ENCODE measurements at places on chromosomes 7 and 10.
A peak's percentile ranks its signal among the peaks of the same experiment; 100 is the strongest.

GRCh38 chr7:140294454-140294853 is 103.9 kb downstream of the SLC37A3 start:
- DNase-seq = no peak

DNA sequence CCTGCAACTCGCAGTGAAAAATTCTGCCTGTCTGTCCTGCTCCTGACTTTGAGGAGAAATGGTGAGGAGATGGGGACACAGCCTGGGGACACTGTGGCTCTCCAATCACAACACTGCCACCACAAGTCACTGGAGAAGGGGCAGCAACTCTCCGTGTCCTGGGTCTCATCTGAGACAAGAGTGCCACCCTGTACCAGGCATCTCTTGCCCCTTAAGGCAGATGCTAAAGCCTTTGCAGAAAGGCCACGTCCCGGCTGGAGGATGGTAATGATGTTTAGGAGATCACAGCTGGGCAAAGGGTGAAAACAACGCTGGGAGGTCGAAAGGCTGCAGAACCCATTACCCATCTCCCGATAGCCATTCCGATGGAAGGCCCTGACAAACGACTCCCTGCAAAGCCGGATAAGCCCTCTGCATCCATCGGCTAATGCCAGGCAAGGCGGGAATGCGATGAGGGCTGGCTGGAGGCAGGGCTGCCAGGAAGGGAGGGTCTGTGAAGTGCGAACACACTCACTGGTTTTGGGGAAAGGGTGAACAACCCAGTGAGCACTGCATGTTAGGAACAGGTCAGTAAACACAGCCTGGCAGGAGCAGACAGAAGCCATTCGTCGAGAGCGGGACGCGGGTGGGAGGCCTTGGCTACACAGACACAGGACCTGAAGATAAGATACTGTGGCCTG is 190.8 kb downstream of the ADARB2 start:
- DNase-seq = no peak

- DNase-seq = no peak
These were observed 123.6 kb downstream of the LYZL1 start for GRCh38 chr10:29412485-29412884.

- DNase-seq = peak; percentile 94
These were observed 43.7 kb downstream of the UNC5B start for GRCh38 chr10:71255808-71256660.

- no peak for DNase-seq
These were observed 11.2 kb downstream of the MXI1 start for GRCh38 chr10:110218632-110219031.

- DNase-seq = no peak
These were observed 478.9 kb downstream of the KCNMA1 start for GRCh38 chr10:77158666-77159065.

GRCh38 chr10:57102236-57102635 is 741.2 kb upstream of the ZWINT start:
- no peak for DNase-seq

DNA sequence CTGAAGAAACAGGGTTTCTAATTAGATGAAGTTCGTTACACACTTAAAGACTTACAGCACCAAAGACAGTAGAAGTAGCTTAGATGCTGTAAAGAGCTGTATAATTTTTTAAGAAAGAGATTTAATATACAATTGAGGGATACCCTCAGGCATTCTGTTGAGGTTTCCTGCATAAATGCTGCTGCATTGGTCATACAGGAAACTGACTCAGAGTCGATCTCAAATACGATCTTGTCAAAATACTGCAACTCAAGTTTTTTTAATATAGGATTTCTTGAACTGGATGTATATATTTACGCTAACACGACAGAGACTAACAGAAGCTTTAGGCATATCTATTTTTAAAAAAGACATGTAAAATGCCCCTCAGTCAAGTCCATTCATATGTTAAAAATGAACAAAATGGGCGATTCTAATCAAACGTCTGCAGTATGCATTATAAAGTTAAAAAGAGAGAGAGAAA is 2.4 kb upstream of the ARID5B start:
- peak; percentile 74 for DNase-seq

GRCh38 chr10:23474626-23475025 is 35.8 kb downstream of the OTUD1 start:
- no peak for DNase-seq

- no peak for DNase-seq
These were observed 469.2 kb downstream of the ADRA2A start for GRCh38 chr10:111545861-111546605.

- DNase-seq = no peak
These were observed 40.5 kb downstream of the AMZ1 start for GRCh38 chr7:2728316-2729030.

DNA sequence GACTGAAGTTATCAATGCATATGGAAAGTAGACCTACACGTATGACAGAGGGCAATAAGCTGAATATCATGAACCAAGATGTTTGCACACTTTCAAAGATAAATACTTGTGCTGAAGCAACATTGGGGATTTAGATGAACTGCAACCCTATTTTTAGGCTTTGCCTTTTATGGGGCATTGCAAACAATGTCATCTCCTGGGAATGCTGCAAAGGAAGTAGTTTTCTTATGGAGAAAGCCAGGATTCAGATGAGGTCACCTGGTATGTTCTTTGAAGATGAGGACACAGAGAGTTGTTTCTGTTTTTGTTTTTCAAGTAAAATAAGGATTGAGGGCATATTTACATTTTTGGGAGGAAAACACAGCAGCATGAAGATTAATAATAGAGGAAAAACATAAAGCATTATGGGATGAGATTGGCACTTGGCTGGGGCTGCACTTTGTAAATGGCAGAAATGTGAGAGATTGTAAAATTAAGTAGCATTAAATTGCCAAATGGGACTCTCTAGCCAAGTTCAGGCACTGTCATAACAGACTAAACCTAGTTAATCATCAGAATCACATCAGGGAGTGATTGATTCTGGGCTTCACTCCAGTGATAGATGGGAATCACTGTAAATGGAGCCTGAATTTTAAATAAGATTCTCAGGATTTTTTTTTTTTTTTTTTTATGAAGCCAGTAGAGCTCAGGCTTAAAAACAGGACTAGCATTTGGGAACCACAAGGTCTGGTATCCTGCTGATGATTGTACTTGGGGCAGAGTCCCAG is 63.1 kb downstream of the MALRD1 start:
- DNase-seq = no peak

DNA sequence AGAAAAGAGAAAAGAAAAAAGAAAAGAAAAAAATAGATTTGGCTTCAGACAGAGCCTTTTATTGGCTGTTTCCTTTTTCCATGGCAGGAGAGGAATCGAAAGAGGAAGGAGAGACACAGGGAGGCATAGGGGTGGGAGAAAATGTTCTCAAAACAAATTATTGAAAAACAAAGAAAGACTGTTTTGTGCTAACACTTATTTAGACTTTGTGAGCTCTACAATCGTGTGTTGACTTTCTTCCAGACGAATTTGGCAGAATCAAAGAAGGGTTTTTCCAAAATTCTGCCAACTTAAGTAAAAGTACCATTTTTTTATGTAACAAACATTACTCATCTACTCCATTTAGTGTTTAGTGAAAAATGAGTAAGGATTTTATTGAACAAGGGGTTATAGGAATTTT is 982.2 kb downstream of the REEP3 start:
- no peak for DNase-seq

DNA sequence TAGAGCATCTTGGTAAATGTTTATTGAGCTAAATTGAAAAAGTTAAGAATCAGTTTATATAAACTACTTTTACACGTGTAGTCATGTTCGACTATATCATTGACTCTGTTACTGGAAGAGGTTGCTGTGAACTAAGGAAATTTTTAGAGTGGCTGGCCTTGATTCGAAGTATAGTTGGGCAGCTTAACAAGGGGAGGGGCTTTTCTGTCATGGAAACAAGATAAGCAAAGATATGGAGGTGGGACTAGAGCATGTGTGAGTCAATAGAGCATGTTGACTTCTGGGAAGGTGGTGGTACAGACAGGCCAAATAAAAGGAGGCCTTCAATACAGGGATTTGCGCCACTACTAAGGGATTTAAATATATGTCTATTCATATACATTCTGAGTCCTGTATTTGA is 7.6 kb downstream of the ATP5F1C start:
- DNase-seq = peak; percentile 27

- no peak for DNase-seq
These were observed 73.5 kb downstream of the PROSER2 start for GRCh38 chr10:11896549-11897200.

DNA sequence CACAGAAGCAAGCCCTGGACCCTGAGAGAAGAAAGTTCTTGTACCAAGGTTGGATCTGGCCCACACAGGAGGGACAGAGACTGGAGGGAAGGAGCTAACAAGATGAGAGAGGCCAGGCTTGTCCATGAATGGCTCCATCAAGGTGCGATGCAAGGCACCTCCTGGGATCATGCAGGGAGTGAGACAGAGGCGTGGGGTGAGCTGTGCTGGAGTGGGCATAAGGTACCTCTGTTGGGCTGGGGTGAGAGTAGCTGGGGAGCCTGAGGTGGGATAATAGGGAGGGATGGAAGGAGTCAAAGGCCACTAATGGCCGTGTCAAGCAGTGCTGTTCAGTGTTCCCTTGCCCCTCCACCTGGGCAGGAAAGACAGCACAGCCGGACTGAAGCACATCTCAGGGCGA is 9.9 kb downstream of the TMEM72 start:
- no peak for DNase-seq

GRCh38 chr10:102455893-102456471 is 4.6 kb upstream of the C10orf95 start:
- DNase-seq = no peak

GRCh38 chr7:41576166-41576565 is 126.7 kb downstream of the INHBA start:
- DNase-seq = peak; percentile 51

DNA sequence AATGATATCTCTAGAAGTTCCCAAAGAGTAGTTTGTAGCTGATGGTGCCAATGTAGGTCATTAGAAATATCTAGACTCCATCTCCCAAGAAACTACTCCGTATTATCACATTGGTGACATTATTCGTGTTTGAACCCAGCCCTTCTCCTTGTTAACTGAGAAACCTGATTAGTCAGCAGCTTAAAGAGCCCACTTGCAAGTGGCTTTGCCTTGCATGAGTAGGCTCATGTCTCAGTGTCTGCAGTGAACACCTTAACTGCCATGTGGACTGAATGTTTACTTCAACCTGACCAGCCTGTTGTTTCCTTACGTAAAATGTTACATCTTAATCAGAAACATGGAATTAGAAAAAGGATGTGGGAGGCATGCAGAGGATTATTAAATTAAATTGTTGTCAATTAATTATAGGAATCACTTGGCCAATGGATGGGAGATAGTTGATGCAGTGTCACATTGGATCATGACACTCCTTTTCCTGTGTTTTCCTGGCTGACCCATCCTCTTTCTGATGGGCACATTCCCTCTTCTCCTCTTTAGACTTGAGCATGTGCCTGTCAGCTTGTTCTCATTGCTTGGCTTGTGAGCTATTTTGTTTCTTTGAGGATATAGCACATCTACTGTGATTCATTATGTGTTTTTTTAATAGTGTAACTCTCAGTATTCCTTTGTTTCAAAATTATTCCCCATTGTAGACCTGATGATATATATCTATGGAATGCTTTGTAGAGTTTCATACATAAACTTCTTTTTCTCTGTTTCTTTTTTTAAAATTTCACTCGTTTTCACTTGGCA is 18.0 kb downstream of the STARD3NL start:
- DNase-seq = peak; percentile 58

- no peak for DNase-seq
These were observed 7.7 kb downstream of the EPHB4 start for GRCh38 chr7:100819586-100819985.

GRCh38 chr7:97145068-97145467 is 27.6 kb downstream of the SDHAF3 start:
- DNase-seq = peak; percentile 68

DNA sequence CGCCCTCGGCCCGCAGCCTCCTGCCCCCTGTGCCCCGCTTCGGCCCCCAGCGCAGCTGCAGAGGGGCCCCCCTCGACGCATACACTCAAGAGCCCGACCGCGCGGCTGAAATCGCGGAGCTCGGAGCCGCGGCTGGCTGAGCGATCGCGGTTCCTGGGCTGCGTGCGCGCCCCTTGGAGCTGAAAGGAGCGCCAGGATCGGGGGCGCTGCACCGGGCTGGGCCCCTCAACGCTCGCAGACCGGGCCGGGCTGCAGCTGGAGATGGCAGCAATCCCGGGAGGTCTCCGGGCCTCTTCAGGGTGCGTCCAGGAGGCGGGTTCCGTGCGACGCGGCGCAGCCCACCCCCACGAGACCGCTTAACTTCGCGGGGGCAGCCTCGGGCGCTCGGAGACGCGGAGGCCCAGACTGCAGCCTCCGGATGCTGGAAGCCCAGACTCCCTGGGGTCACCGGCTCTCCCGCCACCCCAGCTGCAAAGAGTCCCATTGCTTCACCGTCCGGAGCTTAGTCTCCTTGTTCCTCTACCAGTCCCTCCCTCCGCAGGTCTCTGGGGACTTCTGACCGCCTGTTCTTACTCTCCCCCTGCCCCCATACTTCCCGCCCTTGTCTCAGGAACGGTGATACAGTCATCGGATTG is 73.0 kb upstream of the LRRC4 start:
- DNase-seq = peak; percentile 26

GRCh38 chr10:101283762-101284100 is 54.5 kb upstream of the LBX1 start:
- no peak for DNase-seq

DNA sequence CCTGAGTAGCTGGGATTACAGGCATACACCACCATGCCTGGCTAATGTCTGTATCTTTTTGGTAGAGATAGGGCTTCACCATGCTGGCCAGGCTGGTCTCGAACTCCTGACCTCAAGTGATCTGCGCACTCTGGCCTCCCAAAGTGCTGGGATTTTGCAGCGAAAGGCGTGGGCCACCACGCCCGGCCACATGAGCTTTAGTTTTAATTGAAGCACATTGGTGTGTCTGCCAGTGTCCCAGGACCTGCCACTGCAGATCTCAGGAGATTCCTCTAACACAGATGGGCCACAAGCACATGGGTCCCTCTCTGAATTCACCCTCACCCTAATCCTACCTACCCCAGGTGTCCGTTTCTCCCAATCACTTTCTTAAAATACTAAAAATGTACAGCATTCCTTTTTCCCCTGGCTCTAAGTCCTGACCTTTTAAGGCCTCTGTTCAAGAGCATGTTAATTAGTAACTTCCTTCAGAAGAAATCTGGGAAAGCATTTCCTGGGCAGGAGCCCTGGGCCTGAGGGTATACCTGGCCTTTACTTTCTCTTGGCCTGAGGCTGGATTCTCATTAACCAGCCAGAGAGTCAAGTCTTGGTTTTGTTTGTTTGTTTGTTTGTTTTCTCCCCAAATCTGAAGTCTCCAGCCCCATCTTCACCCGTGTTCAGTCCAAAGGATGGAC is 82.6 kb downstream of the PRPF18 start:
- DNase-seq = no peak

DNA sequence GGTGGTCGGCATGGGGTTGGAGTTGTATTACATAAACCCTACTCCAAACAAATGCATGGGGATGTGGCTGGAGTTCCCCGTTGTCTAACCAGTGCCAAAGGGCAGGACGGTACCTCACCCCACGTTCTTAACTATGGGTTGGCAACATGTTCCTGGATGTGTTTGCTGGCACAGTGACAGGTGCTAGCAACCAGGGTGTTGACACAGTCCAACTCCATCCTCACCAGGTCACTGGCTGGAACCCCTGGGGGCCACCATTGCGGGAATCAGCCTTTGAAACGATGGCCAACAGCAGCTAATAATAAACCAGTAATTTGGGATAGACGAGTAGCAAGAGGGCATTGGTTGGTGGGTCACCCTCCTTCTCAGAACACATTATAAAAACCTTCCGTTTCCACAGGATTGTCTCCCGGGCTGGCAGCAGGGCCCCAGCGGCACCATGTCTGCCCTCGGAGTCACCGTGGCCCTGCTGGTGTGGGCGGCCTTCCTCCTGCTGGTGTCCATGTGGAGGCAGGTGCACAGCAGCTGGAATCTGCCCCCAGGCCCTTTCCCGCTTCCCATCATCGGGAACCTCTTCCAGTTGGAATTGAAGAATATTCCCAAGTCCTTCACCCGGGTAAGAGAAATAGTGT is at the start of gene CYP2E1:
TSS of gene CYP2E1 (plus strand) at position 407 of the 632 bp plus-strand sequence. CDS start at position 440, 33 bp downstream.
- DNase-seq = no peak

Measured in dermis blood vessel endothelial cell (primary cell).